Stimulated activated CD8-positive, alpha-beta memory T cell treated with anti-CD3 and anti-CD28 coated beads, Interleukin-4, amount 100 ng/mL, for 1 hour (primary cell): ENCODE measurements at places on chromosomes 3 and 15.

- no peak for DNase-seq
Measured at GRCh38 chr15:79243723-79244122, 38.8 kb upstream of the ANKRD34C start.

GRCh38 chr3:117868766-117869165 lies 1159.2 kb downstream of the TUSC7 start:
- DNase-seq, result no peak

- no peak for DNase-seq
Measured at GRCh38 chr3:125185805-125186204, 26.7 kb downstream of the SLC12A8 start.

GRCh38 chr3:81823882-81824395 lies 62.5 kb upstream of the GBE1 start:
- DNase-seq, result no peak

GRCh38 chr3:42799376-42799775 lies 4.9 kb downstream of the HIGD1A start:
- no peak for DNase-seq

GRCh38 chr3:46427916-46428833 lies 21.1 kb downstream of the CCRL2 start:
- DNase-seq, result no peak

GRCh38 chr3:107958146-107958545 lies 132.7 kb downstream of the CD47 start:
- no peak for DNase-seq

DNA sequence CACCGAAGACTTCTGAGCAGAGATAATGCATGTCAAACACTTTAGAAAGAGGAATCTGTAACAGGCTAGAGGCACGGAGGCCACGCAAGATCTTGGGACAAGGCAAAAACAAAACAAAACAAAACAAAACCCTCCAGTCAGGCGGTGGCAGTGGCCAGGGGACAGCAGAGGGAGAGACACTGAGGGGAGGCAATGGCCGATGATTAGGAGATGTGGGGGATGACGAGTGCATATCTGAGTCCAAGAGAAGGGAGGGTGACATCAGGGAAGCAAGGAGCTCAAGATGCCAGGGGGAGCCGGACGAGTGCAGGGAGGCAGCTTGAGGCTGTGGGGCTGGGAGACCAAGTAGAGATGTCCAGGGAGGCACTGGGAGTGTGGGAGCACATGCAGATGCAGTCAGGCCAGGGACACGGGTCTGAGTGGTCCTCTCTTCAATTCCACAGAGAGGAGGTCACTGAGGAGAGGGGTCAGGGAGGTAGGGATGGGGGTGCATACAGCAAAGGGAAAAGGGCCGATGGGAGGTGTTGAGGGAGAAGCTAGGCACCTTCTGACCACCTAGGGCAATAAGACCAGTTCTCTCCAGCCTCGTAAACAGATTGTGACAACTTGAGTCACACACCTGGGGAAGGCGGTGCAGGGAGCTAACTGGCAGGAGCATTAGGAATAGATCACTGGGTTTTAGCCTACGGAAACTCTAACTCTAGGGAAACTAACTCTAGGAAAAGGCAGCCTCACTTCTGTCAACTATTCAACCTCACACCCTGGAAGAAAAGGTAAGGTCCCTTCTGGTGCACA lies 29.6 kb downstream of the SLCO2A1 start:
- no peak for DNase-seq

- no peak for DNase-seq
Measured at GRCh38 chr3:58074997-58075396, 66.8 kb downstream of the FLNB start.

DNA sequence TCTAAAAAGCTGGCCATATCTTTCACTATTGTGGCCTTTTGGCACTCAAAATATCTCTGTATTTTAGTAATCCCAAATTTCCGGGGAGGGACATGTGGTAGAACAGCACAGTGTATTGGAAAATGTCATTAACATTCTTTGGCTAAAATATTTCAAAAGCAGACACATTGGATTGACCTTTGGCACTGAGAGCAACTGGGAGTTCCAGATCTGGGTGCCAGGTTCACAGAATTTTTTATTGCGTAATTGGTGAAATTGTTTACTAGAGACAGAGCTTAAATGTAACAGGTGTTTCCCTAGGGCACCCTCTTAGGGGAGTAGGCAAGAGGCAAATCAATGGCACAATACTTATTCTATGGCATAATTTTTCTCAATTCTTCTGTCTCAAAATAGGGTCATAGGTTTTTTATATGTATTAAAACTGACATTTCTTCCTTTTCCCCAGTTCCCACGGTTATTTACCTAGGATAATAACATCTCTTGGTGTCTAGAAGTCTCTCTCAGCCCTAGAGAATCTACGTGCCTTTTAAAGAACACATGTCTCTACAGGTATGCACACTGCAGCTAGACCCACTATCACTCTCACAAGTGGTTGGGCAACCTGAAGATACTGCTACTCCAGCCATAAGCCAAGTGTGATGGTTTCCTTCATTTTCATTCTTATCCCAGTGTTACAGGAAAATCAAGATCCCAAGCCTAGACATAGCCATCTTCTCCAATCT lies 10.6 kb downstream of the RBMS3 start:
- DNase-seq, result no peak

- no peak for DNase-seq
Measured at GRCh38 chr15:81313686-81314085, 10.3 kb downstream of the STARD5 start.

GRCh38 chr3:146496251-146496650 lies 26.9 kb upstream of the PLSCR2 start:
- no peak for DNase-seq

- DNase-seq, result no peak
Measured at GRCh38 chr3:10334459-10334858, 13.5 kb upstream of the SEC13 start.

- DNase-seq, result no peak
Measured at GRCh38 chr3:142235690-142236089, 10.3 kb upstream of the GK5 start.

GRCh38 chr3:43073116-43073835 lies 32.6 kb downstream of the POMGNT2 start:
- no peak for DNase-seq

DNA sequence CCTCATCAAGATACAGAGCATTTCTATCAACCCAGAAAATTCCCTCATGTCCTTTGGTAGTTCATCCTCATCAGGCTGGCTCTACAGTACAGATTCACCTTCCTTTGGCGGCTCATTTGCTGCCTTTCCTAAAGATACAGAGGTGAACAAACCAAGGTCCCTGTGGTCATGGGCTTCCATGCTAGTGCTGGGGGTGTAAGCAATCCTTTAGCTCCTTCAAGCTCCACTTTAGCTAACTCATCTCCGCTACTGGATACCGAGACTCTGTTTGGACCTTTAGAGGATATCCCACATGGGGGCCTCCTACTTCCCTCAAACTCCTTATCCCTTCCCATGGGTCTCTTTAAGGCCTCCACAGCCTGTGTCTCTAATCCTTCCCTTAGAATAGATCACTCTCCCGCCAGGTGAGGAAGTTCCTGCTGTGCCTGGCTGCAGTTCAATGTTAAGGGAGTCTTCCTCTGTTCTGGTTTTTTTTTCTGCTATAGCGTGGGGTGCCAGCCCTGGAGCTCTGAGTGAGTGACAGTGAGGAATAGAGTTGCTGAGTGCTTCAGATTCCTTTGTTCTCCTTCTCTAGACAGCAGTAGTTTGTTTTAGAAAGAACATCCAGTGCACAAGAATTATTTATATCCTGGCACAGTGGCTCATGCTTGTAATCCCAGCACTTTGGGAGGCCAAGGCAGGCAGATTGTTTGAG lies 30.7 kb downstream of the CLEC3B start:
- no peak for DNase-seq

- DNase-seq, result no peak
Measured at GRCh38 chr3:136141291-136141785, 54.8 kb downstream of the MSL2 start.

DNA sequence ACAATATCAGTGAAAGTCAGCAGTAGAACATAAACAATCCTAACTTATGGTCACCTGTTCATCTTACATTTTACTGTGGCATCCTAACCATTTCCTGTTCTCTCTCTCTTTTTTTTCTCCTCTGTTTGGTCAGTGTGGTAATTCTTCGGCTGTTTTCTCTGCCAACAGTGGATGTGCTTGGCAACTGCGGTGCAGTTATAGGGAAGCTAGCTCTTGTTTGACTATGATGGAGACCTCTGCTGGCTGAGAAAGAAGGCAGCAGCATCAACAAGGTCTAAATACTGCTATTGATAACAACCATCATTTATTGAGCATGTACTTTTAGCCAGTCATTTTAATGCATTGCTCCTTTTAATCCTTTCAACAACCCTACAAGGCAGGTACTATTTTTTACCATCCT lies 723 bp upstream of the DRD3 start:
- no peak for DNase-seq

DNA sequence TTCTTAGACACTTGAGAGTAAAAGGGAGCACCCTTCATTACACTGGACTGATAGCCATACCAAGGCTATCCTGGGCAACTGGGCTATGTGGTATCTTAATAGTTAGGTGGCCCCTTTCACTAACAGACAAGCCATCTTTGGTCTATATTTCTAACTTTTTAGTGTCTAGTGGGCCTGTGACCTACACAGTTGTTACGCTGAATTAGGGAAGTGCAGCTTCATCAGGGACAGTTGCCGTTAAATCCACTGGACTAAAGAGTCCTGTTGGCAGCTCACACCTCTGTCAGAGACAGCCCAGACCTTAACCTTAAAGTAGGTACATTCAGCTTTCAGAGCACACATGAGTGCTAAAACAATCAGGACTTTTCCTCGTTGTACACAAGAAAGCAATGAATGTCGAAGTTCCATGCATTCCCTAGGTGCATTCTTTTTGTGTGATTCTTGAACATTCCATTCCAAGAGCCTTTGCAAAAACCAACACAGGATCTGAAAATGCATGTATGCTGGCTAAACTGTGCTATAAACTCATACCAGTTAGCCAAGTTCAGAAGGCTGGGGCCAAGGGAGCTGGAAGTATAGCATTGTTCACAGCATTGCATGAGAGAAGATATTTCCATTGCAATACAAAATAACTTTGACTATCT lies 230.2 kb upstream of the EIF1B start:
- DNase-seq, result no peak

GRCh38 chr15:92981333-92981732 lies 81.2 kb downstream of the CHD2 start:
- no peak for DNase-seq

- no peak for DNase-seq
Measured at GRCh38 chr15:83210619-83211018, 3.0 kb upstream of the HDGFL3 start.

GRCh38 chr3:82217571-82217970 lies 456.1 kb upstream of the GBE1 start:
- no peak for DNase-seq

DNA sequence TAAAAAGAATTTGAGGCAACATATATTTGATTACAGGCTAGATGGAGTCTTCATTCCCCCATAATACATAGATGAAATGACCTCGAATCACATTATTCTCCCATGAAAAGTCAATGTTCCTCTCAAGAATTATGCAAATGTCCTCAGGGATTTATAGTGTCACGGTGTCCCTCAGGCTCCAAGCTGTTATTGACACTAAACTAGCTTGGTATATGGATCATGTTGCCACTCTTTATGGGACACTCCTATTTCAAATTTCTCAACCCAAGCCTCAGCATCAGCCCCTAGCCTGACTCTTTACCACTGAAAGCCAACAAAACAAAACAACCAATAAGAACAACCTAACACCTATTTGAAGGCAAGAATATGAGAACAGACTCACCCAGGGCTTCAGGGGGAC lies 139.8 kb downstream of the TPRG1 start:
- no peak for DNase-seq

DNA sequence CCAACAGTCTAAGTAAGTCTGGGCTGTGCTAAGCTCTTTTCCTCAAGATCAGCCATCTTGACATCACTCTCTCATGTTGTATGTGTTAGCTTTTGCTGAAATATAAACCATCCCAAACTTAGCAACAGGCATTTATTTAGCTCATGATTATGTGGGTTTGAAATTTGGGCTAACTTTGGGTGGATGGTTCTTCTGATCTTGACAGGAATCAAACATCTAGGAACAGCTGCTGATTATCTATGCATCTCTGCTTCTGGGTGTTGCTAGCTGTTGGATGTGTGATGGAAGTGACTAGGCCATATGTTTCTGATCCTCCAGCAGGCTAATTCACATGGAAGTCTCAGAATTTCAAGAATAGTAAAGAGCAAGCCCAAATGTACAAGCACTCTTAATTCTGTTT lies 615.2 kb upstream of the TGFBR2 start:
- DNase-seq, result no peak

- DNase-seq, result no peak
Measured at GRCh38 chr3:158718490-158719170, 13.6 kb downstream of the RARRES1 start.

DNA sequence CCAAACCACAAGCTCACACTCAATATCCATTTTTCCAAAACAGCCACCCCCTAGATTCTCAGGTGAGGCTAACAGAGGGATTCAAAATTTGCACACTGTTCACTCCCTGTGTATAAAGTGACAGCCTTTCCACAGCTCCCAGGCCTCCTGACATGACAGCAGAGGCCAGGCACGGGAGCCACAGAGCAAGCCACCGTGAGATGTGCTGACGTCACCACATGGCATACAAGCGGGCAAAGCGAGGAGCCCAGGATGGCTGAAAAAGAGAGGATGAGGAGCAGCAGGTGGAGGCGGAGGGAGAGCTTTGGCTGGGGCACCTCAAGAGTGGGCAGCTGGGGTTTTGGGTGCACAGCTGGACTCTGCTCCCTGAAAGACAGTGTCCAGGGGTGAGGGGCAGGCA lies 27.1 kb downstream of the EHD4 start:
- DNase-seq, result no peak

DNA sequence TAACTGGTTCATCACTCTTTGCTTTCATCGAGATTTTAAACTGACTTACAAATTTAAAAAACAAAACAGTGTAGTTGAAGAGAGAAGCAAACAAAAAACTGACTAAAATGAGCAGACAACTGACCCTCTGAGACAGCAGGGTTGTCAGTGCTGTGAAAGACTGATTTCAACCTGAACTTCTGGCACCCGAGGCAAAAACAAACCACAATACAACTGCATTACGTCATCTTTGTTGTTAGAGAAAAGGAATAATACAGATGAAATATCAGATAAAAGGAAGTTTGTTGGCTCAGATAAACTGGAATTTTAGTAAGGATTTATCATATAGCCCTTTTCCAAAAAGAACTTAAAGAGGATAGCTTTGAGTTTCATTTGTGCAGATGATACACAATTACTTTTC lies 51.1 kb downstream of the PARP15 start:
- no peak for DNase-seq

- DNase-seq, result no peak
Measured at GRCh38 chr3:26316472-26316871, 306.1 kb upstream of the LRRC3B start.

DNA sequence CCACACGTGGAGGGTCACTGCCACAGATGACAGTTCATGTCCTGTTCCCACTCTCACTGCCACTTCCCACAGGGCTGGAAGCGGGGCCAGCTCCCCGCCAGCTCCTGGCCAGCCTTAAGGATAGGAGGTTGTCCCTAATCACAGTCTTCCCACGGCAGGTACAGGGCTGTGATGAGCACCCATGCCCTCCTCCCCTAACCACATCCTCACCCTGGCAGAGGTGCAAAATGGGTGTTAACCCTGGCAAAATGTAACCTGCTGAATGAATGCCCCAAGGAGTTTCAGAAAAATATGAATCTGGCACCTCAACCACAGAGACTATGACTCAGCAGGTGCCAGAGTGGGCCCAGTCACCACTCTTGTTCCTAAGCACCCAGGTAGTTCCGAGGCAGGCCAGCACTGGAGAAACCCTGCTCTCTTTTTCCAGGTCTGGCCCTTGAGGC lies 185.1 kb upstream of the TPM1 start:
- no peak for DNase-seq

GRCh38 chr3:38311941-38312340 lies 29.8 kb downstream of the SLC22A14 start:
- DNase-seq, result no peak
